Left lung (tissue), 14 donors: ENCODE measurements at places on chromosomes 7 and 10.

GRCh38 chr10:52172581-52172980 is 141.5 kb upstream of the DKK1 start:
- peak; percentile 50 for DNase-seq

DNA sequence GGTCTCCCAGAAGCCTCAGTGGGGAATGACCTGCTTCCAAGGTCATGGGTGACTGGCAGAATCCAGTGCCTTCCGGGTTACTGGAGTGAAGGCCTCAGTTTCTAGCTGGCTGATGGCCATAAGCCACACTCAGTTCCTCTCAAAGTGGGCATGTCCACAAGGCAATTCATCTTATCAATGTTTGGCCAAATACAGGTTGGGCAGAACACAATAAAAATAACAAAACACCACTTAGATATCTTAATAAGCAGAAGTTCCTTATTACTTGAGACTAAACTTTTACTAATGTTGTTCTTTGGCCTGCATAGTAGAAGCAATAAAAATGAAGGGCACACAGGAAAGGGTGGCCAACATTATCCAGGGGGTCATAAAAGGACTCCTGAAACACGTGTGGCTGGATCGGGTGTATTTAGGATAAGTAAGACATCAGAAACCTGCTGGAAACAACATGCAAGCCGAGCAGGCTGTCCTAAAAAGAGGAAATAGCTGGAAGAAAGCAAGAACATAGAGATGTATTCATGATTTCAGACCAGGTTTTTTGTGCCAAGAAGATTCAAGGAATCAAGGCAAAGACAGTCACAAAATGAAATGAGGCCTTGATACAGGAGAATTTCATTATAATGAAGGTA is 19.6 kb upstream of the AKR1C2 start:
- DNase-seq = no peak

DNA sequence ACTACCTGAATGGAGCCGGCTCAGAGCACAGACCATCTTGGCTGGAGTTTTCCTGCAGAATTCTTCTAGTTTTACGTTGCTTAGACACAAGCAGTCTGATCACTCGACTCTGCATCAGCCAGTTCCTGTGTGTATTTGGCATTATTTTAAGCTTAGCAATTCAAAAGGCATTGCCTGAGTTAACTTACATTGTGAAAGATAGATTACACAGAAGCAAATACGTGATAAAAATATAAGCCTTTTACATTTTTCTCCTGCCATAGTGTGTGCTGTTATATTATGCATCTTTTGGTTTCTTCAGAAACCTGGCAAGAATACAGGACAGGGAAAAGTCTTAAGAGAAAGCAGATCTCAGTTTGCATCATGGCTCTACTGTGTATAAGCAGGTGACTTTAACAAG is 98.1 kb downstream of the LRRC4 start:
- no peak for DNase-seq

DNA sequence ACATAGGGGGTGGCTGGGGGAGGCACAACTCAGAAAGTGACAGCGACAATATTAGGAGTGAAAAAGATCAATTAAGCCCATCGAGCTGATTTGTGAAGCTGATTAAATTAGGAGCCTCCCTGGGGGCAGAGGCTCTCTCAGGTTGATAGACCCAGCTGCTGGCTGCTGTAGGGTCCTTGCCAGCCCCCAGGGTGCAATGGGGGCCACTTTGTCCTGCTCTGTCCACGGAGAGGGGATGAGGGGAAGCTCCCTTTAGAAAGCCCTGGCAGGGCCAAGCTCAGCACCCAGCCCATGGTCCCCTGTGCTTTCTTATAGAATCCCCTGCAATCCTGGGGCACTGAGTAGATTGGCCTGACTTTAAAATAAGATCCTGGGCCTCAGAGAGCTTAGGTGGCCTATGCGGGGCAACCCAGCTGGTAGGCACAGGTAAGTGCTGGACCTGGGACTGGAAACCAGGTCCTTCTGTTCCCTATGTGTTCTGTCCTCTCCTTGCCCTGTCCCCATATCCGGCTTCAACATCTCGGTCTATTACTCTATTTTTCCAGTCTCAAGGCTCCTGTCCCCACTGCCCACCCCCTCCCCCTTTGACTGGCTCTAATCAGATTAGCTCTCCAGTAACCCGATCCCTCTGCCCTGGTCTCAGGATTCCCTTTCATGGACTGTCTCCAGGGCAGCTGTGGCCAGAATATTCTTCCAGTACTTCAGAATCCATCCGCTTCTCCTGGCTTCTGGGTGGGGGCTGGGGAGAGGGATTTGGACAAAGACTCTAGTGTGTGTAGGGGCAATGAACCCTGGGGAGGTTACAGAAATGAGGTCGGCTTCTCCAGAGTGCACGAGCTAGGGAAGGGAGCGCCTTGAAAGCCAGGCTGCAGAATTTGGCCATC is 259.6 kb downstream of the RPS24 start:
- DNase-seq = no peak

DNA sequence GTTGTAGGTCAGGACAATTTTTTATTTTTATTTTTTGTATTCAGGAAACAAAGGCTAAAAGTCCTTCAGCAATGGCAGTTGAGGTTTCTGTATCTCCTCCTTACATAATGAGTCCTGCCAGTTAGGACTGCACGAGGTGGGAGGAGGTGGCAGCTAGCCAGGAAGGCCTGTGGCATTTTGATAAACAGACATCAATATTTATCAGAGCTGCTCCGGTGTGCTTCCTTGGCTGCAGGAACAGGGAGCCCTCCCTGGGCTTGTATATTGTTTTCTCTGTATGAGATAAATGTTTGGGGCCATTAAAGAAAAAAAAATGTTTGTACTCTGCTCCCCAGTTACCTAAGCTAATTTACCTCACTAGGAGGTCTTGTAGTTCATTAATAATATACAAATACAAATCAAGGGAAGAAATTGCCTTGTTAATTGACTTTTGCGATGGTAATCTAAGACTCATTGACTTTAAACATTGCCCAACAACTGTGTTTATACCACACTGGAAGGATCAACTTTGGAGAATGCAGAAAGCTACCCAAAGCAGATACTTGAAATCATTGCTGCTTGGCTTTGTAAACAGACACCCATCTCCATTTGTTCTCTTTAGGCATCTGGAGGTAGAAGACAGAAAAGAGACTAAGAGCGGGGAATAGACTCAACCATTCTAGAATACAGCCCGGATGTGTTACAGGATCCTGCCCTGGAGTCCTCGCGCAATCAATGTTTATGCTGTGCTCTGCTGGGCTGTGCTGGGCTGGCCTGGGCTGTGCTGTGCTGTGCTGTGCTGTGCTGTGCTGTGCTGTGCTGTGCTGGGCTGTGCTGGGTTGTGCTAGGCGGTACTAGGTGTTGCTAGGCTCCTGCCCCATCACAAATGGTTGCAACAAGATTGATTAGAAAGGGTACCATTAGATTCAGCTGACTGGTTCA is 36.5 kb upstream of the PDZD8 start:
- DNase-seq = no peak
